ENCODE measurements at places on chromosomes 5 and 9.

GRCh38 chr5:10736354-10736753 lies 24.7 kb downstream of the DAP start:
- DNase-seq = no peak

DNA sequence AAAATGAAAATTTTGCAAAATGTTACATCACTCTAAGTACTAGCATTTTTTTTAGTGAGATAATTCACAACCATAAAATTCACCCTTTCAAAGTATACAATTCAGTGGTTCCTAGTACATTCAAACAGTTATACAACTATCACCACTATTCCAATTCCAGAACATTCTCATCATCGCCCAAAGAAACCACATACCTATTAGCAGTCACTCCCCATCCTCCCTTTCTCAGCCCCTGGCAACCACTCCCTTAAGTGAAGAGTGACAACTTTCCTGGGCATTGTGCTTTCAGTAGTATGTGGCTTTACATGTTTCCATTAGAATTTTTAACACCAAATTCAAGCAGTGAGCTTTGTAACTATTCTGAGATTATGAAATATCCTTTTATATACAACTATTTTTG lies 81.4 kb downstream of the RASEF start:
- DNase-seq = no peak

DNA sequence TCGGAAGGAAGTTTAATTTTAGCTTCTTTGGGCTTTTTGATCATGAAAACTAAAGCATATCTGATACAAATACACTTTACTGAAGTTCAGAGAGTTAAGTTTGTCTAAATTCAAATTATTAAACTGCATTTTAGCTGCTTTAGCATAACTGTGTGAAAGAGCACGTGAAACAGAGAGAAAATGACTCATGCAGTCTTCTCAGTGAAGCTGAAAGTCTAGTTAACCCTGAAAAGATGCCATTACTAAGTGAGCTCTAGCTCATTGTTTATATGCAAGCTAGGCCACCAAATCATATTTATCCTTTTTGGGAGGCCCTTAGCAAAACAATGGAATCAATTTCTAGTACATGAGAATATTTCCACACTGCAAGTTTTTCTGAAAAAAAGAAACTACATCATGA lies 27.6 kb downstream of the TPD52L3 start:
- no peak for DNase-seq

DNA sequence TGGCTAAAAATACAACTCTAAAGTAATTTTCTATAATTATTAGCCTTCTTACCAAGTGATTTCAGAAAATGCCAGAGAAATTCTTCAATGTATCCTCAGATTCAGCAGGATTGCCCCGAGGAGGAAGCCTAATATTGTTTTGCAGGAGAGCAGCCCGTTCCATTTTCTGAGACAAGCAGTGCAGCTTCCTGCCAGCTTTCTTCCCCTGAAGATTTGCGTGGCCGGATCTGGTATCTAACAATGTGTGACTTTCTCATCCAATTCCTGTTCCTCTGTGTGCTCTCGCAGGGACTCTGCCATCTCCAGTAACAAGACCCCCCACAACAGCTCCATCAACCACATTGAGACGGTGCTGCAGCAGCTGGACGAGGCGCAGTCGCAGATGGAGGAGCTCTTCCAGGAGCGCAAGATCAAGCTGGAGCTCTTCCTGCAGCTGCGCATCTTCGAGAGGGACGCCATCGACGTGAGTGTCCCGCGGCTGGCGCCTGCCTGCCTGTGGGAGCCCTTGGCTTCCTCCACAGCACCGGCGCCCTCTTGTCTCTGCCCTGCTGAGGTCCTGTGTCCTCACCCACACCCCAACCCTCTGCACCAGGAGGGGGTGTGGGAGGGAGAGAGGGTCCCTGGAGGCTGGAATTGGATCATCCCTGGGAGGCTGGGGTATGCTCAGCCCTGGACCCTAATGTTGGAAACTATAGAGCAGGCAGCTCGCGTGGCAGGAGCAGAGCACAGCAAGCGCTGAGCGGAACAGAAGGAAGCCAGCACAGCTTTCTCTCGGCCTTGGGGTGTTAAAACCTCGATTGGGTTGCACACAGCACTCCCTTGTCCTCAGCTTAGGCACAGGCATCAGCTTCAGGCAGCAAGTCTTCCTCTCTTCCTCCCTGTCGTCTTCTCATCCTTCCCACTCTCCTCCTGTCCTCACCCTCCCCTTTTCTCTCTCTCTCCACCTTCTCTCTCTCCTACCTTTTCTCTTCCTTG lies 216.2 kb downstream of the TRIO start:
- DNase-seq = no peak

GRCh38 chr9:130104491-130105193 lies 50.9 kb downstream of the GPR107 start:
- DNase-seq = peak; percentile 34

DNA sequence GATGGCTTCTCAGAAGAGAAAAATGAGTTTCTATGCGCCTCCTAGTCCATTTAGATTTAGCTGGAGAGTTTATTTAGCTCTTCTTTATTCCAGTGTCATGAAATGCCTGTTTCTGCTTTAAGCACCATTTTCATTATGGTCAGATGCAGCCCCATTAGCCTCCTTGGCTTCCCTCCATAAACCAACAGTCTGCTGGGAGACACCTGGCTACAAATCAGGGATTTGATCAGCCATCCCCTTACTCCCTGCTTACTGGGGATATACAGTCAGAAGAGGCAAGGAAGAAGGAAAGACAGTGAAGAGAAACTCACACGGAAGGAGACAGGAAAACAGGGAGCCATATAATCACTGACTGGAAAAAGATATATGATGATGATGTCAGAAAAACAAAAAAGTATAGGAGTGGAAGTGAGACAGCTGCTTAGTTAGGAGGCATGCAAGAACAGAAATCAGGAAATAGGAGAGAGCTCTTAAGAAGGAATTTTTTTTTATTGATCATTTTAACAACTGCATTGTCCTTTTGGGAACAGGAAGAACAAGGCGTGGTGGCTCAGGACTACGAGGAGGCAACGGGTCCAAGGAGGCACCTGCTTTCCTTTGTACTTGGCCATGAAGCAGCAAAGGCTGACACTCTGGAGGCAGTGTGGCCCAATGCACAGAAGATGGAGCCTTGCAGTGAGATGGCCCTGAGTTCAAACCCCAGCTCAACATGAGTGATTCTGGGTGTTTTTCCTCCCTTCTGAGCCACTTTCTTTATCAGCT lies 56.1 kb downstream of the MED27 start:
- no peak for DNase-seq

- no peak for DNase-seq
Observed at GRCh38 chr5:138095100-138095907, 11.5 kb downstream of the WNT8A start.

DNA sequence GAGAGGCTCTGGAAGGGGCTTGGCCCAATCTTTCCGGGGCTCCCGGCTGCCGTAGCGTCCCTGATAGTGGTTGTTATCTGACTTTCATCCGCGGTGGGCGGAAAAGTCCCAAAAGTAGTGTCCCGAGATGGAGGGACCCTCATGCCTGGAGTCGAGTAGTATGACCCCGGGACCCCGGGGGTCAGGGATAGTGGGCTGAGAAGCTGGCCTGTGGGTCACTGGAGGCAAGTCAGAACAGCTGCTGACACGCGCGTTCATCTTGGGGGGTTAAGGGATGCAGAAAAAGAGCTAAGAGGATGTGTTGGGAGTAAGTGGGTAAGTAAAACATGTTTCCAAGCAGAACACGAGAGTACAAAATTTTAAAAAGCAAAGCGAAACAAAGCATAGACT lies 123.4 kb downstream of the TMEM161B start:
- DNase-seq = no peak
